ENCODE measurements at places on chromosomes 5 and 9. TPM values are rescaled to one million over a fixed set of nuclear protein-coding genes. Genes with fewer than 3 reads are reported as not detected.

GRCh38 chr5:72379936-72380335 is 59.8 kb downstream of the PTCD2 start:
- no peak for DNase-seq

DNA sequence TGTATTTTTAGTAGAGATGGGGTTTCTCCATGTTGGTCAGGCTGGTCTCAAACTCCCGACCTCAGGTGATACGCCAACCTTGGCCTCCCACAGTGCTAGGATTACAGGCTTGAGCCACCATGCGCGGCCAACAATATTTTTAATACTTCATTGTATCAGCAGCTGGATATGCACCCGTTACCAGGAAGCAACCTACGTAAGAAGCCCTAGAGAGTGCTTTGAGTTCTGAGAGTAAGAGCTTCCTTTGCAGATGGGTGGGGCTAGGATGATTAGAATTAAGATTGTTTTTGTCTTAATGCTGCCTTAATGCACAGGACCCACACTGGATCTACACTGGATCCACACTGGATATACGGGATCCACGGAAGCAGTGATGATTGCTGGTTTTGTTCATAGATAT is 123.9 kb upstream of the ABCA1 start:
- no peak for DNase-seq

DNA sequence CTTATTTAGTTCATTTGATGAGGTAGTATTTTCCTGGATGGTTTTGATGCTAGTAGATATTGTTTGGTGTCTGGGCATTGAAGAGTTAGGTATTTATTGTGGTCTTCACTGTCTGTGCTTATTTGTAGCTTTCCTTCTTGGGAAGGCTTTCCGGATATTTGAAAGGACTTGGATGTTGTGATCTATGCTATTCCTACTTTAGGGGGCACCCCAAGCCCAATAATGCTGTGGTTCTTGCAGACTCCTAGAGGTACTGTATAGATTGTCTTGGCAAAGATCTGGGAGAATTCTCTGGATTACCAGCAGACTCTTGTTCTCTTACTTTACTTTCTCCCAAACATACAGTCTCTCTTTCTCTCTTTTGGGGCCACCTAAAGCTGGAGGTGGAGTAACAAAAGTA is 315.7 kb downstream of the MAT2B start:
- no peak for DNase-seq

DNA sequence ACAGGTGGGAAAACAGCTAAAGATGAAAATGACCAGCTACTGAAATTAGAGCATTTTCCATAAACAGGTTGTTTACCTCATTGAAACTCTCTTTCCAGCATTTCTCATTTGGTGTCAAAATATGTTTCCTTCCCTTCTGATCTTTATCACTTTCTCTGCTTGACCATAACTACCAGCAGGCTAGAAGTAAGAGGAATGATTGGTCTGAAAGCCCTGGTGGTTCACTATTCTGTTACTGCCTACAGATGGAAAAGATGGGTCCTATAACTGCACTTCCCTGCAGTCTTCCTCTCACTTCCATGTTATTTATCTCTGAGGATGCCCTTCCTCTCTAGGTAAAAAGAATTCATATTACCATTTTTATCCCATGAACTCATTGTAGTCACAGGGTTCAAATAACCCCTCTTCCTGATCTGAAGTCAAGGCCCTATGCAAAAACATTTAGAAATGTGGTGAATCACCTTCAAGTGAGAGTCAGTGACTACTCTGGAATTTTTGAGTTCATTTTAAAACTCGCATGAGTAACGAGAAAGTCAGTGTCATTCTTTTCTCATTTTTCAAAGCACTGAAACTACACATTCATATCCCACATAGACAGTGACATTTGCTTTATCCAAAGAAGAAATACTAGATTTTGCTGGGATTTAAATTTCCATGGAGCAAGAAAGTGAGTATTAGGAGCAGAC is 51.7 kb downstream of the ZNF474 start:
- no peak for DNase-seq

GRCh38 chr5:133827011-133827410 is 141.4 kb downstream of the C5orf15 start:
- no peak for DNase-seq

The NAIP gene
- total RNA-seq, result 7.2 TPM

The PCDHB3 gene
- total RNA-seq, result 0.36 TPM

The ARL14EPL gene
- not detected for total RNA-seq

The SLC34A1 gene
- not detected for total RNA-seq

Measured in osteoblast (primary cell).